NCI-H1105 (cell line): ENCODE measurements at places on chromosomes 7 and 10.

DNA sequence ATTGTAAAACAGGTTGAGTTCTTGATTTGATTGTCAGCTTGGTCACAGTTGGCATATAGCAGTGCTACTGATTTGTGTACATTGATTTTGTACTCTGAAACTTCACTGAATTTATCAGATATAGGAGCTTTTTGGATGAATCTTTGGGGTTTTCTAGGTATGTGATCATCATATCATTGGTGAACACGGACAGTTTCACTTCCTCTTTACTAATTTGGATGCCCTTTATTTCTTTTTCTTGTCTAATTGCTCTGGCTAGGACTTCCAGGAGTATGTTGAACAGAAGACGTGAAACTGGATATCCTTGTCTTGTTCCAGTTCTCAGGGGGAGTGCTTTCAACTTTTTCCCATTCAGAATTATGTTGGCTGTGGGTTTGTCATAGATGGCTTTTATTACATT lies 86.9 kb downstream of the EXOC4 start:
- no peak for DNase-seq

DNA sequence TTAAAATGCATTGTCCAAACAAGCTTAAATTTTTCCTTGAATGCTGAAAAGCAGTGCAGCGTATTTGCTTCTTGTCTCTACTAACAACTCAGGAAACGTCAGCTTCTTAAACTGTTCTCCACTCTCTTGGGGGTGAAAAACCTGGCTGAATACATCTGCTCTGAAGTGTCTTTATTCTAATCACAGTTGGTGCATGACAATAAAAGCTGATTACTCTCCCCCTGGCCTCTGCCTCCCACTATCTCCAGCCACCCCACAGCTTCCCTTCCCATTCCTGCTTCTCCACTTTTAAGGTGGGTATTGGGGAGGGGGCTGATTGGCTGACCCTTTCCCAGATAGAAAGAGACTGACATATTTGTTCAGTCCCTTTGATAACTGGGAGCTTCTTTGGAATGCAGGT lies 456.0 kb downstream of the SORCS1 start:
- DNase-seq, result no peak

GRCh38 chr10:133251388-133252222 lies 13.9 kb downstream of the VENTX start:
- DNase-seq, result no peak

DNA sequence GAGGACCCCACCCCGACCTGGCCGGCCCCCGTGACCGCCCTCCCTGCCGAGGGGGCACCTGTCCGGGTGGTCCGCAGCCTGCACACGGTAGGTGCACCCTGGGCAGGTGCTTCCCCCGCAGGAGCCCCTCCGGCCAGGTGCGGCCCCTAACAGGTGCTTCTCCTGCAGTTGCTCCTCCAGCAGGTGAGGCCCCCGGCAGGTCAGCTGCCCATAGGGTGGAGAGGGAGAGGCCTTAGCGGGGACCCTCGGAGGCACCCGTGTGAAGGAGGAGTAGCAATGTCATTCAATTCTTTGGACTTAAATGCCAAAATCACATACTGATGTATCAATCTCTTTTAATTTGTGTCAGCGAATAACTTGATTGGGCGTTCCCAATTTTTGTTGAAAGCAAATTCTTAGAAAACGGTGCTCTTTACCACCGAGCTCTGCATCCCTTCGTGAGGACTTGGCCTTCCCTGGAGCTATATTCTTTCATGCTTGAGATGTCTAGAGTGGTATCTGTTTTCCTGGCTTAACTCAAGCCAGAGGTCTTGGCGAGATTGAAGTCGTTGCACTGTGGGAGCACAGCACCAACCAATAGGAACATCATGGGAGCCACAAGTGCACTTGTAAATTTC lies 738 bp upstream of the NCAPG2 start:
- DNase-seq, result peak; percentile 56

DNA sequence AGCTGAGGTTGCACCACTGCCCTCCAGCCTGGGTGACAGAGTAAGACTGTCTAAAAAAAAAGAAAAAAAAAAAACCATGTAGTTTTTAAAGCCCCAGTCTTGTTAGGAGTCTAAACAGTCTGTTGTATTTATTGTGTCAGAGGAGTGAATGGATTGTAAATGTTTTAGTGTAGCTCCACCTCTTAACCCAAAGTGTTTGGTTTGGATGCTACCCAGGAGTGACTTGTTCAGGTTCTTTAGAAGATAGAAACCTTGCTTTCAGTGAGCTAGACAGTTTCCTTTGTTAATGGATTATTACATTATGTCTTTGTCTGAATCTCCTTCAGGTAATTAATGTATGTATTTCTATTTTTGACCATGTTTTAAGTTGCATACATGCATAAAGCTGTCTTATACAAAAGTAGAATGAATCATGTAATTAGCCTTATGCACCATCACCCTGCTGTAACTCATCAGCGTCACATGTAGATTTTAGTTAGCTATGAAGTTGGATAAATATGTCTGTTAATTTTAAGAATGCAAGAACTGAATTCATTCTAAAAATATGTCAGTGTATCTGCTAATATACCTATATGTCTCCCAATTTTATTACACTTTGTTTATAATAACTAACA lies 97.7 kb downstream of the TAF3 start:
- no peak for DNase-seq

GRCh38 chr7:116451957-116452729 lies 47.4 kb upstream of the CAV2 start:
- no peak for DNase-seq

DNA sequence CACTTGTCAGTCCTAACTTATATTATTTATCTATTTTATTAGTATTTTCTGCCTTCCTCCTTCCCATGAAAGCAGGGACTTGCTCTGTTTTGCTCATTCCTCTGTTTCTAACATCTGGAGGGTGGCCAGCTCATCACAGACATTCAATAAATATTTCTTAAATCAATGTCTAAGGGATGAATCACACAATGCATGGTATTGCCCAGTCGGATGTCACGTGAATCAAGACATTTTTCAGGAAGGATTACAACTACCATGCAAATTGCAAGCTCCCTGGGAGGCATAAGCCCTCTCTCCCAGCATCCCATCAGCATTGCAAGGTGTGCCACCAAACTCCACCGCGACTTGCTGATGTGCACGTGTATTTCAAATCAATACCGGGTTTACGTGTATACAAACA lies 146.6 kb upstream of the RNF32 start:
- DNase-seq, result no peak

DNA sequence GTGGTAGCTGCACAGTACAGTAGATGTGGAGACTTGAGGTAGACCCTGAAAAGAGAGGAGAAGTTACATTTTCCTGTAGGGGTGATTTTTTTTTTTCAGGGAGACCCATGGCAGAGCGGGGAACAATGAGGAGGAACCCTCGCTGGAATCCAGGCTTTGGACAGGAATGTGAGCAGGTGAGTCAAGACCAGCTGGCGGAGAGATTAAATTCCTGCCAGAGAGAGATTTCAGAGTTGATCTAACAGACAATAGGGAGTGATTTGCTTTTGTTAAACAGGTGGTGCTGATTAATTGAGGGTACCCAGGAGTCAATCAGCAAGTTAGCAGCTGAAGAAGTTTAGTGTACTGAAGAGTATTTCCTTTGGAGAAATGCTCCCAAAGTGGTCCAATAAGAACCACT lies 41.6 kb upstream of the MINDY3 start:
- no peak for DNase-seq

- DNase-seq, result no peak
These were observed 149.8 kb upstream of the WNT16 start for GRCh38 chr7:121178869-121179497.

- no peak for DNase-seq
These were observed 280.0 kb upstream of the SHH start for GRCh38 chr7:156092307-156092706.

GRCh38 chr10:70603449-70603801 lies 884 bp upstream of the PRF1 start:
- DNase-seq, result no peak

GRCh38 chr7:93092757-93093370 lies 24.9 kb downstream of the SAMD9 start:
- no peak for DNase-seq

GRCh38 chr7:151851782-151852181 lies 25.1 kb downstream of the PRKAG2 start:
- no peak for DNase-seq

GRCh38 chr7:116315293-116315692 lies 105.0 kb downstream of the TES start:
- DNase-seq, result no peak

DNA sequence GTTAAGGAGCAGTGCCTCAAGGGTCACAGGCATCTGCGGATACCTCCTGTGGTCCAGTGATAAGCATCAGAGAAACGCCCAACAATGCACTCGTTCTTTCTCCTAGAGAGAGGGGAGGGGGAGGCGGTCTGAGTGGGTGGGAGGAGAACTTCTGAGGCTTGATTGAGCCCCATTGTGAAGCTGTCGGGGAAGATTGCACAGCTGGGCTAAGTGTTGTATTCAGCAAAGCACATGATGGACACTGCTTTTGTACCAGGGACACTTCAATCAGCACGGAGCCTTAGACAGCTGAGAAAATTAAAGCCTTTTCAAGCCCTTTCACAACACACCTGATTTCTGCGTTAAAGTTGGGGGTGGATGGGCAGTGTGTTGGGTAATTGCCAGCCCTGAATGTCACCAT lies 230.3 kb upstream of the GHITM start:
- DNase-seq, result no peak

- peak; percentile 38 for DNase-seq
These were observed 21.5 kb downstream of the POLL start for GRCh38 chr10:101566333-101567164.

- DNase-seq, result no peak
These were observed 200.4 kb downstream of the DKK1 start for GRCh38 chr10:52514481-52514880.

DNA sequence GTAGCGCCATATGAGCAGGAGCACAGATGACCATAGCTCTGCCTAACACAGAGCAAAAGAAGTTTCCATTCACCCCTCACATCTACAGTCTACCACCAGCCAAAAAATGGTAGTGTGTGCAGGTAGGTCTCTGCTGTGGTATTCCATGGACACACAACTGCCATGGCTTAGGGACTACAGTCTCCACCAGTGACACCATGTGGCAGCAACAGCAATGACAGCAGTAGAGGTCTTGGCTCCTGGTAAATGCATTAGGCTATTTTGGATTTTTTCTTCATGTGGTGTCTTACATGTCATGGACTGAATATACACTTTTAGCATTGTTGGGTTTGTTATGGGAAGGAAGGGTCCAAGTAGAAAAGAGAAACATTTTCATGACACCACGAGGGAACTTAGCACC lies 70.1 kb upstream of the CABCOCO1 start:
- DNase-seq, result no peak

DNA sequence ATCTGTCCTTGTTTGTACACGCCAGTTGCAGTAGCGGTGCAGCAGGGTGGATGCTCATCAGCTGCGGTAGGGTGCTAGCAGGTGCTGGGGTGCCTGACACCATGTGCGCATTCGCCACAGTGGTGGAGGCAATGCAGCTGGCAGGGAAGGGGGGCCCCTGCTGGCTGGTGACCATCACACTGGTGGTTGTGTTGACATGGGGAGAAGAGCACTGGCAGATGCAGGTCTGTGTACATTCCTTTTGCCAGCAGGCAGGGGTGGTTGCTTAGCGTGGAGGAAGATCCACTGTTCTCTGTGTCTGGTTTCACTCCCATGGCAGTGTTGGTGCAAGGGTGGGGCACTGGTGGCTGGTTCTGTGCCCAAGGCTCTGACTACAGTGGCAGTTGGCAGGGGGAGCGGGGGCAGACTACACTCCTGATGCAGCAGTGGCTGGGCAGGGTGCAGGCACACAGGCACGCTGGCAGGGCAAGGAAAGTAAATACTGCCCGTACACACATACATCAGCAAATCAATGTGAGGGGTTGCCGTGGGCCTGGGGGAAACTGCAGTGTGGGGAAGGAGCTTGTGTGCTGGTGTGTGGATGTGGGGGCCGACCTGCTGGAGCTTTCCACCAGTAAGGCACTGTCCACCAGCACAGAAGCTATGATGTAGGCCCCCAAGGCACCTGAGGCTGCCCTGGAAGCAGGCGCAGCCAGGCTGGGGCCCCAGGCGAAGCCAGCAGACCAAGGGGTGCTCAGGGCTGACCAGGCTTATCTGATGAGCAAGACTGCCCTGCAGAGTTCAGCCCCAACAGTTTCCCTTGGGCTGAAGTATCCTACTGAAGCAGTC lies 87.2 kb upstream of the UNC5B start:
- DNase-seq, result no peak

DNA sequence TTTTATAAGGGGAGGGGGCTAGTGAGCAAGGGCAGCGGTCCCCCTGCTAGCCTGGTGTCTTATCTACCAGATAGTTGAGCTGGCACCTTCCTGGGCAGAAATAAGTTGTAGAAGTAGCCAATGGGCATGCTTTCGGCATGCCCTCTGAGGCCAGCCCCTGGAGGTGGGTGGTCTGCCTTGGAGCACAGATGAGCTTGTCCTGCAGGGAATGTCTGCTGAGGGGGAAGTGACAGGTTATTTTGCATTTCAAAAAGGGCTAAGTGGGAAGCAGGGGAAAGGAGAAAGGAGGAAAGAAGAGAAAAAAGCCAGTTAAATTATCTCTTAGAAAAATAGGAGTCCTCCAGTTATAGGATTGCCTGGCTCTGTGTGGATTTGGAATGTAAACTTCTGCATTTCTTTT lies 88.9 kb downstream of the GPR26 start:
- no peak for DNase-seq

GRCh38 chr7:11141541-11141940 lies 167.9 kb downstream of the PHF14 start:
- DNase-seq, result no peak

GRCh38 chr10:56505555-56505954 lies 144.5 kb upstream of the ZWINT start:
- DNase-seq, result no peak

DNA sequence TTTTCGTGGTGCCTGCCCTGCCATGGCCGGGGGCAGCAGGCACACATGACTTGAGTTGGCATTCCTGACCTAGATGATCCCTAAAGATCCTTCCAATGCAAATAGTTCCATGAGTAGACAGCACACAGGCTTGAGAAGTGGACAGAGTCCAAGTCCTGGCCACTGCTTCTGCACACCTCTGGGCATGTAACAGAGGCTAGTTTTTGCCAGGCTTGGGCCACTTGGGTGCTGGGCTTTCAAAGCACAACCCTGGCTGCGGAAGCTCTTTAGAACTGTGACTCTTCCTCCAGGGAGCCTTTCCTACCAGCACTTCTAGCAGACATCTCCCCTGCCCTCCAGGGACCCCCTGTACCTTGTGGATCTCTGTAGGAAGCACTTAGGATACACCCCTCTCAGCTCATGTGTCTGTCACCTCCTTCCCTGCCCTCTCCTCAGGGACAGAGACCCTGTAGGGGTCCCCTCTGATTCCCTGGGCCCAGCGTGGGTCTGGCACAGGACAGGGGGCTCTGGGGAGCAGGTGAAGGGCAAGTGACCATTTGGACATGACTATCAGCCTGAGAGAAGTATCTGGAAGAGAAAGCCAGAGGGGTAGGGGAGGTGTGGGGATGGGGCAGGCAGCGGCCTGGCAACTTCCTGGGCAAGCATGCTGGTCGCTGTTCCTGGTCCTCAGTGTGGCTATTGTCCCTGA lies 36.2 kb downstream of the ZCCHC24 start:
- no peak for DNase-seq

DNA sequence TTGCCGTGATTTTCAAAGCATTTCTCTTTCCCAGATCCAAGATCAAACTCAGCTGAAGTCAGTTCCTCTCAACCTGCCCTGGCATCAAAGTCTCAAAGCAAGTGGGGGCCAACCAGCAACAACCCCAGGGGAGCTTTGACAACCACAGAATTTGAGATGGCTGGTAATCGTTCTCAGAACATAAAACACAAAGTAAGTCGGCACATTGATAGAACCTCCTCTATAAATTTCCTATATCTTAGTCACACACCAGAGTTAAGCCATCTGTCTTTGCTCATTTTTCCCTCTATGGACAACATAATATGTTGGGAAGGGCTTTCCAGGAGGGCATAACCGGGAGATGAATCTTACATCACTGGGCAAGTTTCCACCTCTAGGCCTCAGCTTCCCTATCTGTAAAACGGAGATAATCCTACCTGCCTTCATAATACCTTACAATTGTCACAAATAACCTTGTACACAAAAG lies 1.2 kb upstream of the DNAJC9 start:
- no peak for DNase-seq
